ENCODE measurements at places on chromosomes 12 and 14. TPM values are rescaled to one million over a fixed set of nuclear protein-coding genes. Genes with fewer than 3 reads are reported as not detected.

REP15 gene
- polyA plus RNA-seq, result 0.48 TPM

HIP1R gene
- polyA plus RNA-seq, result 20.7 TPM

PRPH gene
- polyA plus RNA-seq, result not detected

CLEC6A gene
- polyA plus RNA-seq, result not detected

FOXA1 gene
- 0.31 TPM for polyA plus RNA-seq

FSCB gene
- not detected for polyA plus RNA-seq

PIWIL1 gene
- not detected for polyA plus RNA-seq

TMBIM4 gene
- 33.7 TPM for polyA plus RNA-seq

KLRC1 gene
- not detected for polyA plus RNA-seq

DPF3 gene
- polyA plus RNA-seq, result 30.5 TPM

CAPZA3 gene
- not detected for polyA plus RNA-seq

BDKRB1 gene
- polyA plus RNA-seq, result 130 TPM

NKX2-1 gene
- polyA plus RNA-seq, result not detected

DCN gene
- polyA plus RNA-seq, result 792 TPM

DLST gene
- 132 TPM for polyA plus RNA-seq

FCF1 gene
- polyA plus RNA-seq, result 45.5 TPM

ALDH1L2 gene
- 21.1 TPM for polyA plus RNA-seq
